SK-N-SH (cell line): ENCODE measurements at places on chromosomes 12 and 14. TPM values are rescaled to one million over a fixed set of nuclear protein-coding genes. Genes with fewer than 3 reads are reported as not detected.
A peak's percentile ranks its signal among the peaks of the same experiment; 100 is the strongest.

Gene INSM2
- polyA plus RNA-seq = 0.15 and 0.67 TPM in 2 replicates

DNA sequence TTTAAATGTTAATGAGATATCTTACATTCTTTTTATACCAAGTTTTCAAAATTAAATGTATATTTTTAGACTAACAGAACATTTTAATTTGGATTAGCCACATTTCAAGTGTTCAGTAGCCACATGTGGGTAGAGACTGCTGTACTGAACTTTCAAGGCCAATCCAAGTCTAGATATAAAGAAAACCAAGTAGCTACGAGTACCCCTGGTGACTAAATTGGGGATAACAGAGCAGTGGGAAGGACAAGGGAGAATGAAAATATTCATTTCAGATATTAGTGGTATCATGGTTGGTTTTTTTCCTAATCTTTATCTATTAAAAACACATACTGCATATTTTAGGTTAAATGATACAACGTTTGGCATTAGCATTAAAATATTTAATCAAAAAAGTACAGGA is 69.4 kb upstream of the RHOJ start:
- no peaks in the 10 kb centered on the region for H3K4me1 ChIP-seq
- peak; percentile 30 for DNase-seq
- no peaks in the 10 kb centered on the region for H3K36me3 ChIP-seq
- H3K27me3 ChIP-seq = no peaks in the 10 kb centered on the region; the same call in 1 of the 2 replicates
- no peak overlapping the region; the same call in 1 of the 2 replicates for H3K4me3 ChIP-seq
- H3K27ac ChIP-seq = no peak overlapping the region

Gene DNAAF2
- polyA plus RNA-seq = 8.9 and 9.9 TPM in 2 replicates

DNA sequence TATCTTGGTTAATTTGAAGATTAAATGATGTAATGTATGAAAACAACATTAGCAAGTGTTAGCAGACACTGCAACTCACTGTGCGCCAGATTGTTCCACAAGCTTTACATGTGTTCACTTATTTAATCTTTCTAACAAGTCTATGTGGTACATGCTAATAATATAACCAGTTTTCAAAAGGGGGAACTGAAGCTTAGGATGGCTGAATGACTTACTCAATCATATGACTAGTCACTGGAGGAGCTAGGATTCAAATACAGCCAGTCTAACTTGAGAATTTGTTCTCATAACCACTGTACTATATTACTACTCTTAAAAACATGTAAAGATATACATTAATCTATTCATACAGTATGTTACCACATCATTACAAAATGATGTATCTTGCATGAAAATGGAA is 60.5 kb upstream of the LRIG3 start:
- no peaks in the 10 kb centered on the region for H3K36me3 ChIP-seq
- H3K4me3 ChIP-seq = no peak overlapping the region
- H3K27ac ChIP-seq = no peak overlapping the region

Gene DACT1
- polyA plus RNA-seq = 3.3 and 4.2 TPM in 2 replicates

DNA sequence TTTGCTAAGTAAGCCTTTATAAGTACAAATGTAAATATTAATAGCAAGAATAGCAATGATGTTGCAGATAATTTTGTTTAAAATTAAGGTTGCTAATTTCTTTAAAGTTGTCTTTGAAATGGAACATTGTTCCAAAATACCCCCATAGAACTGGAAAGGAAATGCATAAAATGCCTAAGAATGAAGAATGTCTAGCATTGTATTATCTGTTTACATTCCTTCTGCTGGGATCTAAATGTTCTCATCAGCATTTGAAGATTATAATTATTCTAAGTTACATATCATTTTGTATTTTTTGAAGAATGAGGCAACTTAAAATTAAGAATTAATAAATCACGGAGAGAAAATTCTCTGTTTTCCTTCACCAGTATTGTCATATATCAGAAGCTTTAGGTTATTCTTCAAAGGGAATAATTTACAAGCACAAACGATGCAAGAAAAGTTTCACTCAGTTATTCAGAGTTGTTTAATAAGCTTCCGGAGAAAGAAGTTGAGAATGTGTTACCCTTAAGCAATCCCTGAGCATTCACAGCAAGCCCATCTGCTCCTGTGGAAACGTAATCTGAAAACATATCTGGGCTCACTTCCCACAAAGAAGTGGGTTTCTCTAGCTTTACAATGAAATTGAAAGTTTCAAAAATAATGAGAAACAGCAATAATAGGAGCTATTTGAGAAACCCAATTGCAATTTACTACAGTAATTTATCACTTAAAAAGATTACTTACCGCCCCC is 21.3 kb downstream of the SLC6A15 start:
- no peak overlapping the region for H3K4me3 ChIP-seq
- H3K27ac ChIP-seq = no peak overlapping the region
- H3K4me1 ChIP-seq = no peaks in the 10 kb centered on the region
- no peak for DNase-seq
- H3K27me3 ChIP-seq = no peaks in the 10 kb centered on the region
- no peaks in the 10 kb centered on the region for H3K36me3 ChIP-seq

GRCh38 chr12:123805173-123805572 is 43.1 kb downstream of the DNAH10 start:
- H3K27me3 ChIP-seq = no peaks in the 10 kb centered on the region
- no peak overlapping the region for H3K27ac ChIP-seq
- no peaks in the 10 kb centered on the region for H3K4me1 ChIP-seq
- H3K36me3 ChIP-seq = no peaks in the 10 kb centered on the region

- no peaks in the 10 kb centered on the region for H3K4me1 ChIP-seq
- no peaks in the 10 kb centered on the region for H3K36me3 ChIP-seq
- no peaks in the 10 kb centered on the region for H3K27me3 ChIP-seq
Measured at GRCh38 chr14:26896447-26896846, 298.6 kb upstream of the NOVA1 start.

- no peaks in the 10 kb centered on the region for H3K4me1 ChIP-seq
- no peak overlapping the region for H3K27ac ChIP-seq
- no peaks in the 10 kb centered on the region for H3K27me3 ChIP-seq
Measured at GRCh38 chr12:91824991-91825390, 320.7 kb downstream of the BTG1 start.

Gene FAM222A
- 1.6 and 4.2 TPM in 2 replicates for polyA plus RNA-seq

Gene ASB2
- 0.13 and 0.15 TPM in 2 replicates for polyA plus RNA-seq

Gene SIRT4
- polyA plus RNA-seq = 1.1 and 1.4 TPM in 2 replicates

Gene DENND5B
- polyA plus RNA-seq = 5.3 and 9.0 TPM in 2 replicates

Gene CYP46A1
- polyA plus RNA-seq = 0.18 and 0.30 TPM in 2 replicates

- no peaks in the 10 kb centered on the region for H3K27me3 ChIP-seq
- H3K36me3 ChIP-seq = no peaks in the 10 kb centered on the region
- DNase-seq = no peak
- H3K4me3 ChIP-seq = no peak overlapping the region
- H3K4me1 ChIP-seq = no peaks in the 10 kb centered on the region
- H3K27ac ChIP-seq = no peak overlapping the region
Measured at GRCh38 chr12:130835011-130835410, 4.0 kb downstream of the STX2 start.

Gene ARMH4
- 0.31 and 0.39 TPM in 2 replicates for polyA plus RNA-seq

Gene CDKN3
- 25.5 and 26.7 TPM in 2 replicates for polyA plus RNA-seq

Gene AQP5
- 0.08 and 0.10 TPM in 2 replicates for polyA plus RNA-seq

Gene AKAP6
- polyA plus RNA-seq = 1.7 and 4.1 TPM in 2 replicates

DNA sequence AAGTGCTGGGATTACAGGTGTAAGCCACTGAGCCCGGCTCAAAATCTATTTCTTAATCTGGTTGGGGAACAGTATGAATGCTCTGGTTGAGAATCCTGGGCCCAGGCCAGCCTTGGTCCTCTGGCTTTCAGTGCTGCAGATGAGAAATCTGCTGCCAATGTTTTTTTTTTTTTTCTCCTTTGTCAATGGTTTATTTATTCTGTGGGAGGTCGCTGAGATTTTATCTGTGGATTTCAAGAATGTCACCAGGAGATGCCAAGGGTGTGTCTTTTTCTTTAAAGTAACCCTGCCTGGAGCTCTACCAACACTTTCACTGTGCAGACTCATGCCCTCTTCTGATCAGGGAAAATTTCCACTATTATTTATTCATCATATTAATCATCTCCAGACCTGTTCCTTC is 3.6 kb downstream of the SLC25A29 start:
- no peaks in the 10 kb centered on the region for H3K27me3 ChIP-seq
- H3K4me1 ChIP-seq = peaks cover 21% of the 10 kb centered on the region; the same call in 1 of the 2 replicates
- no peaks in the 10 kb centered on the region for H3K36me3 ChIP-seq
- DNase-seq = no peak

- H3K4me3 ChIP-seq = no peak overlapping the region
- no peaks in the 10 kb centered on the region for H3K4me1 ChIP-seq
- H3K27ac ChIP-seq = no peak overlapping the region
- no peaks in the 10 kb centered on the region for H3K27me3 ChIP-seq
- no peak for DNase-seq
Measured at GRCh38 chr12:65756956-65757511, 67.2 kb upstream of the HMGA2 start.

GRCh38 chr12:18283831-18284230 is 22.5 kb downstream of the PIK3C2G start:
- no peak for DNase-seq
- H3K27ac ChIP-seq = peak overlapping the region; percentile 90
- H3K36me3 ChIP-seq = no peaks in the 10 kb centered on the region
- H3K27me3 ChIP-seq = no peaks in the 10 kb centered on the region

DNA sequence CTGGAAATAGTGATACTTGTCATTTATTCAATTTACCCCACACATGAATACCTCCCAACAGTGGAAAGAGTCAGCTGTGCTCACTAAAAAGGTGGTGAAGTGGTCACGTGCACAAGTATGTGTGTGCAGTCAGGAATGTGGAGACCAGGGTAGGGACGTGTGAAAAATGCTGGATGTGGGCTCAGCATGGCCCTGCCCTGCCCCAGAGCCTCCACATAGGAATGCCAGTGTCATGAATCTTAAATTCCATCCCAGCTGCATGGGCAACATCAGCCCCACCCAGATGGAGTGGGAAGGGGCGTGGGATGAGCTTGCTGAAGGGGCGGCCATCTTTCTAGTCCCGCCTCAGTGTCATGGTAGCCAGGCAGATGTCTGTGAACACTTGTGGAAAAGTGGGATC is 87.7 kb downstream of the C12orf75 start:
- no peaks in the 10 kb centered on the region for H3K4me1 ChIP-seq
- no peaks in the 10 kb centered on the region for H3K27me3 ChIP-seq
- H3K36me3 ChIP-seq = no peaks in the 10 kb centered on the region
- DNase-seq = no peak
- peak overlapping the region; percentile 64 for H3K27ac ChIP-seq

- no peaks in the 10 kb centered on the region for H3K27me3 ChIP-seq
- H3K36me3 ChIP-seq = no peaks in the 10 kb centered on the region
- no peak for DNase-seq
Measured at GRCh38 chr14:99812892-99813291, 19.7 kb downstream of the EML1 start.

GRCh38 chr12:66742508-66743367 is 63.9 kb upstream of the GRIP1 start:
- H3K27ac ChIP-seq = no peak overlapping the region
- H3K4me3 ChIP-seq = no peak overlapping the region
- DNase-seq = no peak
- no peaks in the 10 kb centered on the region for H3K4me1 ChIP-seq

DNA sequence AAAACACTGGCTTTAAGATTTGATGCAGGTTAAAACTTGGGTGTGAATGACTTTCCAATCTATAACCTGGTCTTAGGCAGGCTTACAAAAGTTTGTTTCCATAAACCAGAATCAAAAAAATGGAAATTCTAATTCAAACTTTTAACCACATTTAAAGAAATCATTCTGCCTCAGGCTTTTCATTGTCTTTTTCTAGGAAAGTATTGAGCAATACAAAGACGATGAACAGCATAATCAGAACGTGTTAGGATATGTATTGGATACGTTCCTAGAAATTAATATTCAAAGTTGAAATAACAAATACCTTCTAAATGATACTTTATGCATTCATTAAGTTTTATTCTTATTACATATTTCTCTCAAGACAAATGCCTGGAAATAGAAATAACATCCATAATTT is 172.9 kb downstream of the CEP128 start:
- peaks cover 5% of the 10 kb centered on the region; the same call in 1 of the 2 replicates for H3K4me1 ChIP-seq
- H3K36me3 ChIP-seq = peaks cover 7% of the 10 kb centered on the region
- no peak overlapping the region for H3K27ac ChIP-seq
- no peaks in the 10 kb centered on the region for H3K27me3 ChIP-seq

DNA sequence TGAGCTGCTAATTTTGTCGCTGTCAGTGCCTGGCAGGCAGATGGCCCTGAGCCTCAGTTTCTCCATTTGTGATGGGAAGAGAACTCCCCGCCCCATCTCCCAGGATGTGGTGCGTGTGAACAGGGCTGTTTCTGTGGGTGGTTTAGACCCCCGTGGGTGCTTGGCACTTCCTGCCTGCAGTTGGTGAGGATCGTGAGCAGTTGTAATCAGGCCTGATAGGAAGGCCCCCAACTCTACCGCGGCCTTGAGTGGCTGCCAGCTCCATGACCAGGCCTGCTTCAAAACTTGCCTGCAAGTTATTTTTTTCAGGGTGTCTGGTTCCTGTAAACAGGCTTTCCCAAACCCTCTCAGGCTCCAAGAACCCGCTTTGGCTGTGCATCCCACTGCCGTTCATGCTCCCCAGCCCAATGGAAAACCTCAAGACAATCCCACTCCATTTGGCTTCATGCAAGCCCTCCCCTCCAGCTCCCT is 138.4 kb downstream of the ZFP36L1 start:
- no peak overlapping the region for H3K4me3 ChIP-seq
- H3K4me1 ChIP-seq = peaks cover 18% of the 10 kb centered on the region; the same call in 1 of the 2 replicates
- H3K27ac ChIP-seq = peak overlapping the region; percentile 91
- no peaks in the 10 kb centered on the region for H3K27me3 ChIP-seq
- no peaks in the 10 kb centered on the region for H3K36me3 ChIP-seq

DNA sequence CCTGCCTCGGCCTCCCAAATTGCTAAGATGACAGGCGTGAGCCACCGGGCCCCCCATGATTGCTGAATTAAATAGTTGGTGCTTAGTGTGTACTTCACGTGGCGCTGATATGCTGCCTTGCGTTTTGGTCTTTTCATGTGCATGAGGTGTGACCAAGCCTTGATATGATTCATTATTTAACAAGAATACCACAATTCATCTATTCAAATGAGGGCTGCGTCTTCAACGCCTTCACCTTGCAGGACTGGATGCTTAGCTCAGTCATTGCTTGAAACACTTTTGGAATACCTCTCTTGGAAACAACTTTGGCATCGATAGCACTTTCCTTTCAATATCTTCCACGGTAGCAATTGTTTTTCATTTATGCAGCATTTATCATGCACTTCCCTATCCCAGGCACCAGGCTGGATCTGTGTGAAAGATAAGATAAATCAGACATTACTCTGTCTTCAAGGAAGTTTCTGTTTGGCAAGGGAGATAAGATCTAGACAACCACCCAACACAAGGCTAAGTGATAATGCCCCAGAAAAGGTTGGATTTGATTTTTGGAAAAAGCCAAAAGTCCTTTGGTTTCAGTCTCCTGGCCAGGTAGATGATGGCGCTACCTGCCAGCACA is 1.3 kb upstream of the TEAD4 start:
- H3K27me3 ChIP-seq = no peaks in the 10 kb centered on the region
- no peaks in the 10 kb centered on the region for H3K36me3 ChIP-seq
- peak overlapping the region; percentile 68 for H3K4me3 ChIP-seq
- no peak for DNase-seq
- H3K27ac ChIP-seq = peak overlapping the region; percentile 82
- H3K4me1 ChIP-seq = peaks cover 22% of the 10 kb centered on the region

GRCh38 chr12:59708484-59708883 is 112.7 kb downstream of the SLC16A7 start:
- no peaks in the 10 kb centered on the region for H3K27me3 ChIP-seq
- no peak overlapping the region for H3K4me3 ChIP-seq
- H3K36me3 ChIP-seq = no peaks in the 10 kb centered on the region
- no peak overlapping the region for H3K27ac ChIP-seq

Gene RPL10L
- polyA plus RNA-seq = not detected in 2 replicates
